Neural crest cell (in vitro differentiated cells): ENCODE measurements at places on chromosomes 13 and 19. TPM values are rescaled to one million over a fixed set of nuclear protein-coding genes. Genes with fewer than 3 reads are reported as not detected.

The GRIN2D gene
- 0.68 and 0.75 TPM in 2 replicates for total RNA-seq

GRCh38 chr13:31850041-31850555 is 110.8 kb downstream of the RXFP2 start:
- DNase-seq = no peak

GRCh38 chr13:27269114-27269665 is 1.4 kb upstream of the RASL11A start:
- DNase-seq = no peak

The RGCC gene
- total RNA-seq = 1.7 and 2.0 TPM in 2 replicates

GRCh38 chr13:48334534-48335127 is 31.1 kb downstream of the RB1 start:
- DNase-seq = no peak

The KANK3 gene
- 0.66 and 0.77 TPM in 2 replicates for total RNA-seq

The NALCN gene
- total RNA-seq = 0.35 and 0.36 TPM in 2 replicates

The PBX4 gene
- total RNA-seq = 7.5 and 7.7 TPM in 2 replicates

DNA sequence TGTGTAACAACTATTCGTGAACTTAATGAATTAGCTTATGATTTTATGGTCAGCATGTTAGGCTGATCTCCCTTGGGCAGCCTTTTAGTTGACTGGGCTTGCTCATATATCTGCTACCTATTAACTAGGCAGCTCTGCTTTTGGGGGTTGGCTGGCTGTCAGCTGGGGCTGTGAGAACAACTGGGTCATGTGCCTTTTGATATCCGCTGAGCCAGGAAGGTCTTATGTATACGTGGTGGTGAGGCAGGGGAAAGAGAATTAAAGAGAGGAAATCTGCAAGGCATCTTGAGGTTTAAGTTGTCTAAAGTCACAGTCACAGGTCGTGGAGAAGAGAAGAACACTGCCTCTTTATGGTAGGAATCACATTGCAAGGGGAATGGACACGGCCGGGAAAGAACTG is 206.9 kb downstream of the LMO7 start:
- DNase-seq = no peak

The DACH1 gene
- total RNA-seq = 23.7 and 24.6 TPM in 2 replicates

DNA sequence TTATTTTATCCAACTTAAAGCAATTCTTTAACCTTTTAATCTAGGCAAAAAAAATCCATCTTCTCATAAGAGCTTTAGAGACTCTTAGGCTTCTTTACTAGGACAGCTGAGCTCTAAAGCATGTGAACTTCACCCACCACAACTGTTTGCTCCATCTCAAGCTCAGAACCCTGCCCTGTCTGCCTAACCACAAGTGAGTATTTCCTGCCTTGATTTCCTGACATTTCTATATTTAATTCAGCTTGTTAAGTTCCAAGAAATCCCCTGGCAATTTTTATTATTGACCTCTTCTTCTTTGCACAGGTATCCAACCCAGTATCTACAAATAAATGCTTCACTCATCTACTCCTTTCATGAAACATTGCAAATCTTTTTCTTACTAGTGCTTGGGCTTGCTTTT is 21.1 kb upstream of the CEACAM21 start:
- no peak for DNase-seq

DNA sequence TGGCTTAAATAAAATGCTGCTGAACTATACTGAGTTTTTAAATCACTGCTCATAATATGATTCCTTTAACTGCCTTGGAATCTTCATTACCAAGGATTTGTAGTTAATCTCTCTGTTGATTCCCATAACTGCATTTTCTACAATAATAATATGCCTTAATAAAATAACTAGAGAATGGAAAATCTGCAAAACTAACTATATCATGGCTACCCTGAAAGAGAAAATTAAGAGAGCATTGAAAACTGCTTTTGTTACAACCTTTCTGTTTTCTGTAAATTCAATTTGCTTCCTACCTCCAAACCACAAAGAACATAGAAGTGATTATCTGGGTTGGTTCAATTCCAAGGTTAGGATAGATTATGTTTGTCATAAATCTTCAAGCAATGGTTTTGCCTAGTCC is 202.8 kb upstream of the ATXN8OS start:
- no peak for DNase-seq

The OR7D2 gene
- total RNA-seq = 1.6 and 1.9 TPM in 2 replicates

The FAAP24 gene
- total RNA-seq = 5.5 and 6.9 TPM in 2 replicates

GRCh38 chr13:95740979-95741320 is 64.0 kb downstream of the DNAJC3 start:
- no peak for DNase-seq

The OR10H1 gene
- not detected in 2 replicates for total RNA-seq

DNA sequence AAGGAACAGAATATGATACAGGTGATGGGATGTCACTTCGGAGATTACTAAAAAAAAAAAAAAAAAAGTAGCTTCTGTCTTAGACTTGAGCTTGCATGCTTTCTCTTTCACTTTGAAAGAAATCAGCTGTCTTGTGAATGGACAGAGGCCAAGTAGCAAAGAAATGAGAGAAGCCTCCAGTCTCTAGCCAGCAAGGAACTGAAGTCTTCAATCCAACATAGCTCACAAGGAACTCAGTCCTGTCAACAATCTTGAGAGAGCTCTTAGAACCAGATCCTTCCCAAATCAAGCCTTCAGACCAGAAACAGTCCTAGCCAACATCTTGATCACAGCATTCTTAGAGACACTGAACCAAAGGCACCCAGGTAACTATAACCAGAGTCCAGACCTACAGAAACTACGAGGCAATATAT is 7.7 kb downstream of the N4BP2L2 start:
- DNase-seq = no peak

GRCh38 chr13:26561651-26562511 is 4.4 kb downstream of the WASF3 start:
- peak; percentile 20 for DNase-seq

GRCh38 chr19:4908360-4908759 is 941 bp upstream of the UHRF1 start:
- DNase-seq = no peak

DNA sequence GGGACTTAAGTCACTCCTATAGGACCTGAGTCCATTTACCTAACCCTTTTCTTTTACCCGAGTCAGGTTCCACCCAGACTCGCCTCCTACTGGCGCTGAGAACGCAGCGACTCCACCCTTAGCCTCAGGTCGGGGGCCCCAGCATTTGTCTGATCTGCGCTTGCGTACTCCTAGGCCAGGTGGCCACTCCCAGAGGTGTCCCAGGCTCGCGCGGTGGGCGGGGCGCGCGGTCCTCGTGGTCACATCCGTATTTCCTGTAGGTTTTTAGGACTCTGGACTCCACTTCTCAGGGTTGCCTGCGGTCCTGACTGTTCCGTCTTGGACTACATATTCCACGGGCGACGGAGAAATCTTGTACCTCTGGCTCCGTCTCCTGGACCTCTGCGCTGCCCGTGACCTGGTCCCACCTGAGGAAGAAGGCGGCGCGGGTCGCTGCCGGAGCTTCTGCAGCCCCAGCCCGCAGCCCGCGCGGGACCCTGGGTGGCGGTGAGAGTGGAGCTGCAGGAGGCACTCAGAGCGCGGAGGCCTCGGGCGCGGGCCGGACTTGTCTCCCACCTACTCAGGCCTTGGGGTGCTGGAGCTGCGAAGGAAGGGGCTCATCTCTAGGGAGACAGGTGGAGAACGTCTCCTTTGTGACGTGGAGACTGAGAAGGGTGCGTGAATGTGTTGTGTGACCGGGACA is 11.0 kb upstream of the ZNF573 start:
- no peak for DNase-seq
